Panc1 (cell line): ENCODE measurements at places on chromosomes 6 and 20. TPM values are rescaled to one million over a fixed set of nuclear protein-coding genes. Genes with fewer than 3 reads are reported as not detected.

DNA sequence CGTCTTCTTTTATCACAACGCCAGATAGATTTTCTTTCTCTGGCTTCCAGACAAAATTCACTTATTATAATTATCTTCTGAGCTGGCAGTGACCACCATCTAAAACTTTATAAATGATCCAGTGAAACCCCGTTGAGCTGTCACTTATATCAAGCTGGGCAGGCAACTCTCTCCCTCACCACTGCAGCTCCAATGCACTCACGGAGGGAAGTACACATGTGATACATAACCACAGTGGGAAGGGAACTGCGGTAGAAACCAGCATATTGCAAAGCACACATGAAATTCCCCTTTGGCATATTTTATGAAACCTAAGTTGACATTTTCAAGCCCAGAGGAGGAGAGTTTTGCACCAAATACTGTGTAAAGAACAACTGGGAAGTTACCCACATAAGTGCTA lies 536.9 kb downstream of the HACE1 start:
- DNase-seq, result no peak

The CASS4 gene
- total RNA-seq, result 0.15 TPM

The WDR46 gene
- total RNA-seq, result 80.6 TPM

The SNX5 gene
- total RNA-seq, result 90.8 TPM

GRCh38 chr6:34384321-34385153 lies 7.9 kb downstream of the NUDT3 start:
- no peak for DNase-seq

DNA sequence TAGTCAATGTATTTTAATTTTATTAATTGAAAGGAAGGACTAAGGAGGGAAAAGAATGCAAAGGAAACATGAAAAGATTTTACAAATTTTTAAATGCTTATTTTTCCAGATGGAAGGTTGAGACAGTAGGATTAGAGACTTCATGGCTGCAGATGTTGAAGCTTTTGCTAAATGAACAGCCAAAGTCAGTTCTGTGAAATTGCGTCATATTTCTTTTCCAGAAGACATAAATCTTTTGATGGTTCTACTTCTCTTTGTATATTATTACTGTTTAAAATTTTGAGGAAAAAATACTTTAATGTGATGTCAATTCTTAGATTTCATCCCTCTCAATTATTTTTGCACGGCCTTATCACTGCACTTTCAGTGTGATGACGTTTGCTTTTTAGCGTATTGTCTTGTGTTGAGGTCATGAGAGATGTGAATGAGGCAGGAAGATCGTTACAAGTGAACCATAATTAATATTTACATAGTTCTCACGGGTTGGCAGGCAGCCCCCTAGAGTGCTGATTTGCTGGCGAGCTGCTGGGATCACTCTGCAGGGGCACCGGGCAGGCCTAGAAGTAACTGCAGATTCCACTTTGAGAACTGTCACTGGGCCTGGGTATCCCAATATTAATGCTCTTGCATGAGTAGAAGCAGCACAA lies 158.1 kb downstream of the TBXT start:
- DNase-seq, result no peak

GRCh38 chr6:63739094-63739687 lies 103.6 kb downstream of the PHF3 start:
- no peak for DNase-seq

GRCh38 chr6:108868647-108869046 lies 20.4 kb downstream of the ARMC2 start:
- DNase-seq, result no peak

DNA sequence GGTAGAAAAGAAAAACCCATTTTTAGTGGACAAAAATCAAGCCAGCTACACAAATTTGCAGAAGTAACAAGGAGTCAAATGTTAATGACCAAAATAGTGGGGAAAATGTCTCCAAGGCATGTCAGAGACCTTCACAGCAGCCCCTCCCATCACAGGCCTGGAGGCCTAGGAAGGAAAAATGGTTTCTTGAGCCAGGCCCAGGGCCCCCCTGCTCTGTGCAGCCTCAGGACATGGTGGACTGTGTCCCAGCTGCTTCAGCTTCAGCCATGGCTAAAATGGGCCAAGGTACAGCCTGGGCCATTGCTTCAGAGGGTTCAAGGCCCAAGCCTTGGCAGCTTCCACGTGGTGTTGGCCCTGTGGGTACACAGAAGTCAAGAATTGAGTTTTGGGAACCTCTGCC lies 82.5 kb upstream of the CLVS2 start:
- no peak for DNase-seq

DNA sequence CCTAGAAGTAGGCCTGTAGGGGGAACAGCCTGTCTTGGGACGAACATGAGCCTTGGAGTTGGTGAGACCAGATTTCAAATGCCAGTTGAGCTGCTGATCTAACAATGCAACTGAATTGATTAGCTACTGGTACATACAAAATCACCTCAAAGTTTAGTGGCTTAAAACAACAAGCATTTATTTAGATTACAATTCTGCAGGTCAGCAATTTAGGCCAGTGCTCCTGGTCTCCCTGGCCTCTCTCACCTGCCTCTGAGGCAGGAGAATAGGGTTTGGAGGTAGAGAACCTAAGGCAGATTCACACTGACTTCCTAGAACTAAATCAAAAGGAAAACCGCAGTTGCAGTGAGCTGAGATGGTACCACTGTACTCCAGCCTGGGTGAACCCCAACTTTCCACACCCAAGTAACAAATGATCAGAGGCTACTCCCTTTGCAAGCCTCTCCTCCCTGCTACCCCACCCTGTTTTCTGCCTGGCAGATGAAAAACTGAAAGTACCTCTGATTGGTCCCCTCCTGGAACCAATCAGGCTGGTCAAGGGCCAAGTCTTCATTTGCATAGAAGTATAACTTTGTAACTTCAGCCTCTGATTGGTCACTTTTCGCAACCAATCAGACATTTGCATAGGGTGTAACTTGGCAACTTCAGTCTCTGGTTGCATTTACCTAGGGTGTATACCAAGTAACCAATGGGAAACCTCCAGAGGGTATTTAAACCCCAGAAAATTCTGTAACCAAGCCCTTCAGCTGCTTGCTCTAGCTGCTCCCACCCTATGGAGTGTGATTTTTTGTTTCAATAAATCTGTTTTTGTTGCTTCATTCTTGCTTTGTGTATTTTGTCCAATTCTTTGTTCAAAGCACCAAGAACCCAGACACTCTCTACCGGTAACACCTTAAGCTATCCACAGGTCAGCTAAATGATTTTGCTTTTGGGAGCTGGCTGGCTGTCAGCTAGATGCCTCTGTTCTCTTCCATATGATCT lies 8.1 kb upstream of the UBR2 start:
- DNase-seq, result no peak

- no peak for DNase-seq
These were observed 53.4 kb downstream of the EYA2 start for GRCh38 chr20:46948081-46948480.

GRCh38 chr6:166771701-166772100 lies 144.7 kb upstream of the RPS6KA2 start:
- DNase-seq, result no peak

DNA sequence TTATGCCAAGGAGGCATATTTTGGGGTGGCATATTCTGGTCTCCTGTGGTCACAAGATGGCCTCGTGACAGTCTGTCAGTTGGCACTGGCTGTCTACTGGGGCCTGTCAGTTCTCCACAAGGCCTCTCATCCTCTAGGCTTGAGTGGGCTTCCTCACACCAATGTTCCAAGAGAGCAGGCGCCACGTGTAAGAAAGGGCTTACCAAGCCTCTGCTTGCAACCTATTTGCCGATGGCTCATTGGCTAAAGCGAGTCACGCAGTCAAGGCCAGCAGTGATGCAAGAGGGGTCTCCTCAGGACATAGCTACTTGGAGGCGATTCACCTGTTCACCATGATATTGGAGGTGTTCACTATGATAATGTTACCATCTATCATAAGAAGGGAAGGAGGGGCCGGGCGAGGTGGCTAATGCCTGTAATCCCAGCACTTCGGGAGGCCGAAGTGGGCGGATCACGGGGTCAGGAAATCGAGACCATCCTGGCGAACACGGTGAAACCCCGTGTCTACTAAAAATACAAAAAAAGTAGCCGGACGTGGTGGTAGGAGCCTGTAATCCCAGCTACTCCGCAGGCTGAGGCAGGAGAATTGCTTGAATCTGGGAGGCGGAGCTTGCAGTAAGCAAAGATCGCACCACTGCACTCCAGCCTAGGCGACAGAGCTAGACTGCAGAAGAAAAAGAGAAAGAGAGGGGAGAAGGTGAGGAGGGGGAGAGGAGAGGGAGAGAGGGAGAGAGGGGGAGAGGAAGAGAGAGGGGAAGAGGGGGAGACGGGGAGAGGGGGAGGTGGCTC lies 35.3 kb downstream of the C6orf52 start:
- DNase-seq, result no peak

DNA sequence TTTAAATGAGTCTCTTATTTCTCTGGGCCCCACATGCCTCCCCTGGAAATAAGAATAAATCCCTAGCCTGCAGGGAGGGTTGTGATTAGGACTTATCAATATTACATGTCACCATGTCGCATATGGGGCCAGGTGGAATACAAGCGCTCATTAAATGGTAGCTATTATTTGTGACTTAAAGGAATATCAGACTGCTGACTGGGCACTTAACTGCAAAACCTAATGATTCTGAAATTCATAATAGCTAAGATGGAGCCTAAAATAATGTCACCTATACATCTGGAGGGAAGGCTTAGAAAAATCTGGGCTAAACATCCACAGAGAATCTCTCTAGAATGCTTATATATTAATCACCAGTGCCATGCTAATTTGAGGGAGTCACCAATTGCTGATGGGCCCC lies 106.5 kb downstream of the LRFN2 start:
- DNase-seq, result no peak

The BPIFA1 gene
- total RNA-seq, result not detected

GRCh38 chr6:95784019-95784418 lies 206.7 kb downstream of the MANEA start:
- no peak for DNase-seq

- no peak for DNase-seq
These were observed 28.8 kb upstream of the GNRH2 start for GRCh38 chr20:3014662-3015061.

The KCNK5 gene
- 0.77 TPM for total RNA-seq

- DNase-seq, result peak; percentile 46
These were observed 64.9 kb upstream of the ARHGAP18 start for GRCh38 chr6:129774697-129775447.

- DNase-seq, result no peak
These were observed 68.6 kb downstream of the SGK1 start for GRCh38 chr6:134249239-134249758.

DNA sequence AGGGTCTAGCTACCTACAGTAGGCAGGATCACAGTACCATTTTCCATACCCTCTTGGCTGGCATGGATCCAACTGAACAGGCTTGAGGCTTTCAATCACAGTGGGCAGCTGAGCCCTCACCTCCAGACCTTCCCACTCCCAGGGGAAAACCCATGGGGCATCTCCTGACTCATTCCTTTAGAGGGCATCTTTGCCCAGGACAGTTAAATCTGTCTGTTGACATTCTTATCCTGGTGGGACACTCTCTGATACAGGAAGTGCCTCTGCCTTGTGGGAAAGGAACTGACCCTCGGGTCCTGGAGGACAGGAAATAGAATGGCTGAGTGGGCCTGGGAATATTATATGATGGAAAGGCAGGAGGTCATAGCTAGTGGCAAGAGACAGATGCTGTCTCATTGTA lies 10.2 kb upstream of the EPB41L1 start:
- no peak for DNase-seq

The NOX3 gene
- not detected for total RNA-seq

The RNF217 gene
- total RNA-seq, result 37.7 TPM

The ELOVL4 gene
- 0.41 TPM for total RNA-seq

The TBX18 gene
- 10.1 TPM for total RNA-seq

DNA sequence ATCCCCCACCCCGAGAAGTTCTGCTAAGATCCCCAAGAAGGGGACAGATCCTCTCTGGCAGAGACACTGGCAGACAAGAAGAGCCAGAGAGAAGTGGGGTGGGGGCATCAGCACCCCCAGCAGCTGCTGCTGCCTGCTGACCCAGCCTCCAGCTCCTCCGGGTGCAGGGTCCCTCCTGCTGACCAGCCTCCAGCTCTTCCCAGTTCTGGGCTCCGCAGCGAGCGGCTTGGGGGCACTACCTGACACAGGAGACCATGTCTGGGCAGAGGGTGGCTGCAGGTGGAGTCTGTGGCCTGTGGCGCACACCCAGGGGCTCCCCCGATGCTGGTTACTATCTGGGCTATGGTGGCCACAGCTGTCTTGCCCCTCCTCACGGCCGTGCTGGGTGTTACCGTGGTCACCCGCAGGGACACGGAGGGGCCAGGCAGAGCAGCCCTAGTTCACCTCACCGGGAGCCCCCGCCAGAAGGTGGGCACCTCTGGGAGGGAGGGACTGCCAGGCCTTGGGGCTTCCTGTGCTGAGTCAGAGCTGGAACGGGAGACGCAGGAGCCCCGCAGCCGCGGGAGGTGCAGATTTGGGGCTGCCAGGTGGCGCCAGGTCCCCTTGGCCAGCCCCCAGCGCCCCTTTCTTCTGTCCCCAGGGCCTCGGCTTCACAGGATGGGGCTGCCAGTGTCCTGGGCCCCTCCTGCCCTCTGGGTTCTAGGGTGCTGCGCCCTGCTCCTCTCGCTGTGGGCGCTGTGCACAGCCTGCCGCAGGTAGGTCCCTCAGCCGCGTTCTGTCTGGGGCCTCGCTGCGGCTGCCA lies 630 bp downstream of the LIME1 start:
- DNase-seq, result no peak

The HLA-DRB1 gene
- total RNA-seq, result 1.1 TPM

The ADGB gene
- not detected for total RNA-seq

The CTCFL gene
- total RNA-seq, result 0.05 TPM

DNA sequence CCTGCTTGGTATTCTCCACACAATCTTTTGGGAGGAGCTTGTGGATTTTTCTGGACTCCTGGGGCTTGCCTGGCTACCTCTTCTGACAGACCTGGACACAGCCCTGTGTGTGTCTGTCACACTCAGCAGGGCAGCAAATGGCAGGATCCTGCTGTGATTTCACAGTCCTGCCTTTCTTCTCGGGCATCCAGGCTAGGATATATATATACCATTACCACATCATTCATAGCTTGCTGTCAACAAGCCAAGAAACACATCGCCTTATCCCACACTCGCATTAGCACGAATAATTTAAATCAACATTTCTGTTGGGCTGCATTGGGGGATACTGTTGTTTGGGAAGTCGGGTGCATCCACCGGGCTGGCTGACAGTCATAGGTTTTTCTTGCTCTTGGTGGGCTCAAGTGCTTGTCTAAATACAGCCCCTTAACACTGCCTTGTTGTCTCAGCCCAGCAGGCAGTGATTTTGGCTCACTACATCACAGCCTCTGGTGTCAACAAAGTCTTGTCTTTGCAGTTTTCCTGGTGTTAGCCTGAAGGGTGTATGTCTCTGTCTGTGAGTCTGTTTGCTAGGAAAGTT lies 154.9 kb upstream of the FERMT1 start:
- DNase-seq, result no peak

The PET117 gene
- total RNA-seq, result 14.6 TPM

The LINC00237 gene
- total RNA-seq, result not detected

DNA sequence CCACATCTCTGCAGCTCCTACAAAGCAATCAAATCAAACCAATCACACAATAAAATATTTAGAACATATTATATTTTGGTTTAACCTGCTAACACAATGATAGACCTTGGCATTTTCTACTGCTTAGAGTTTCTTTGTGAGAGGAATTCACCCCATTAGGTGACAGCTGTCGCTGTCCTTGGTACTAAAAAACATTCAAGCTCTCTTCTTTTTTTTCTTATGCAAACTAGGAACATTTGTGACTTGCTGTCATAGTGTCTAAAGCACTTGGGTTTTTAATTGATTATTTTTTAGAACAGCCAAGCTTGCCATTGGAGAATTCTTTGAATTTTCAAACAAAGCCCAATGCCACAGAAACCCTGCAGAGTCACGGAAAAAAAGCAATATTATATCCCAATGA lies 46.4 kb downstream of the CNR1 start:
- no peak for DNase-seq

The EPB41L1 gene
- 8.6 TPM for total RNA-seq

GRCh38 chr6:122733259-122733658 lies 46.3 kb upstream of the FABP7 start:
- DNase-seq, result no peak

The GTSF1L gene
- total RNA-seq, result not detected
